Stimulated activated CD4-positive, alpha-beta T cell treated with anti-CD3 and anti-CD28 coated beads, Interleukin-1b, Interleukin-23, amount 100 ng/mL, for 4 hours (primary cell): ENCODE measurements at places on chromosomes 11 and 22.

- DNase-seq: no peak
Observed at GRCh38 chr11:2440646-2441045, 3.7 kb downstream of the TRPM5 start.

GRCh38 chr11:66950112-66950535 lies 8.1 kb downstream of the PC start:
- DNase-seq: no peak

GRCh38 chr11:1878137-1879031 lies 13.3 kb downstream of the PRR33 start:
- no peak for DNase-seq

- DNase-seq: no peak
Observed at GRCh38 chr11:37072538-37073055, 474.6 kb upstream of the RAG2 start.

DNA sequence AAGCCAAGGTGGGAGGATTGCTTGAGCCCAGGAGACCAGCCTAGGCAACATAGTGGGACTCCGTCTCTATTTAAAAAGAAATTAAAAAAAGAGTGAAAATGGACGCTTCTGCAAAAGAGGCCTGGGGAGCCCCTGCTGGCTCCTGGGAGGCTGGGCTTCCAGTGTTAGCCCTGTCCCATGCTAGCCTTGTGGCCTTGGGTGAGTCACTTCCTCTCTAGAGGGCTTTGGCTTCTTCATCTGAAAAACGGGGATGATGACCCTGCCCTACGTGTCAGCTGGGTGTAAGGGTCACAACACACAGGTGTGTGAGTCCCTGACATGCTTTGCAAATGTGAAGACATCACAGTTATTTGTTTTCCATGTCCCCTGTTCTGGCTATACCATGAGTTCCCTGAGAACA lies 32.8 kb downstream of the FAM227A start:
- no peak for DNase-seq

- DNase-seq: no peak
Observed at GRCh38 chr22:46646531-46647215, 26.5 kb downstream of the GRAMD4 start.

- DNase-seq: no peak
Observed at GRCh38 chr11:110184456-110184855, 91.3 kb downstream of the ZC3H12C start.

DNA sequence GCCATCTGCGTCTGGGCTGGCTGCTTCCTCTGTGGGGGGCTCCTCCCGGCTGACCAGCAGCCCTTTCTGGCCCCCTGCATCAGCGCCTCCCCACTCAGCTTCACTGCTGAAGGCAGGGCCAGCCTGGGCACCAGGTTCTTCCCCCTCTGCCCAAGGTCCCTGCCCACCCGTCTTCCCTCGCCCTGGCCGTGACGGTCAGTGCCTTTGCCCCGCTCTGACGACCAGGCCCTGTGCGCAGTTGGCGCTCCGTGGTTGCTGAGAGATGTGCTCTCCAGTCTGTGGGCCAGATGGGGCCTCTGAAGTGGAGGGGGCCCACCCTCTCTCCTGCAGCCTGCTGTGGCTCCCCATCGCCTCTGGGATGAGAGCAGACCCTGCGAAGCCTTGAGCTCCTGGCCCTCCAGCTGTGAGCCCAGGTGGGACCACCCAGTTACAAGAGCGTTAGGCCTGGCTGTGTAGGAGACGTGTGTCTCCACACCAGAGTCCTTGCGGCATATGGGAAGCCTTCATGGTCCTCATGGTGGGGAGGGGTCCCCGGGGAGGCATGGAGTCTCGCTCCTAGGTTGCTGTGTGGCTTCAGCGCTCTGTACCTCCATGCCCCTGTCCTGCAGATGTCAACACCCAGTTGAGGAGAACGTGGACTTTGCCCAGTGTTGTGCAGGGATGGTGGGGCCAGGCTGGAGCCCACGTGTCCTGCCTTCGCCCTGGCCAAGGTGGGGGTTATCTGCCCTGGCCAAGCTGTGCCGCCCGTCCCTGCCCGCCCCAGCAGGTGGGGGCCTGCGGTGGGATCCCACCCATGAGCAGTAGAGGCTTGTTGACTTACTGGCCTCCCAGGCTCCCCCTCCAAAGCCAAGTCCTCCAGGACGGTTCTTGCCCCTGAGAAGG lies 14.2 kb downstream of the LRP5 start:
- DNase-seq: no peak

DNA sequence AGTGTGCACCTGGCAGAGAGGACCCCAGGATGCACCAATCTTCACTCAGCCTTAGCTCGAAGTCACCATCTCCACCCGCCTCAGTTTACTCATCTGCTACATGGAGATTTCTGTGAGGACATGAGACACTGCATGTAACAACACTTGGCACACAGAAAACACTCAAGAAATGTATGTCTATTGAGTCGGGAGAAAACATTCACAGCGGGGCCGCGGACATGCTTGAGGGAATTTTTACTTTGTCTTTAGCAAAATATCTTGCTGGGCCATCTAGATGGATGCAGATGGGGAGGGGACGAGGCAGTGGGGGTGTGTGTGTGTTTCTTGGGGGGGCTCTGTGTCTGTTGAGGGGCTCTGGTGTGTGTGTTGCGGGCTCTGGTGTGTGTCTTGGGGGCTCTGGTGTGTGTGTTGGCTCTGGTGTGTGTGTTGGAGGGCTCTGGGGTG lies 28.4 kb upstream of the RFPL3 start:
- no peak for DNase-seq

DNA sequence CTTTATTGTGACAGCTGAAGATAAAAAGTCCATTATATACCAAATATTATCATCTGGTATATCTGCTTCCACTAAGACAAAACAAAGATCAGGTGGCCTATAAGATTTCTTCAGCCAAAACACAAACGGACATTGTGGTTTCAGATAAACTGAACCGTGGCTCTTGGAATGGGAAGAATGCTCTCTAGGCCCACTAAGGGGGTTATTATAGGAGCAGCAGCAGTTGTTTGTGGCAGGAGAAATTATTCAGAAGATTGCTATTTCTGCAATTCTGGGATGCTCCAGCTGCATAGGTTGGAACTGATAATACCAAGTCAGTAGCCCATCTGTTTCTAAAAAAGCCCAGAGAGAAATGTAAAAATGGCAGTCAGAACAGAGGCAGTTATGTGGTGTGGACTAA lies 145.3 kb downstream of the NCAM1 start:
- no peak for DNase-seq

GRCh38 chr11:130118636-130119387 lies 40.8 kb upstream of the ST14 start:
- DNase-seq: no peak

- no peak for DNase-seq
Observed at GRCh38 chr11:18010121-18010670, 2.7 kb downstream of the SERGEF start.

DNA sequence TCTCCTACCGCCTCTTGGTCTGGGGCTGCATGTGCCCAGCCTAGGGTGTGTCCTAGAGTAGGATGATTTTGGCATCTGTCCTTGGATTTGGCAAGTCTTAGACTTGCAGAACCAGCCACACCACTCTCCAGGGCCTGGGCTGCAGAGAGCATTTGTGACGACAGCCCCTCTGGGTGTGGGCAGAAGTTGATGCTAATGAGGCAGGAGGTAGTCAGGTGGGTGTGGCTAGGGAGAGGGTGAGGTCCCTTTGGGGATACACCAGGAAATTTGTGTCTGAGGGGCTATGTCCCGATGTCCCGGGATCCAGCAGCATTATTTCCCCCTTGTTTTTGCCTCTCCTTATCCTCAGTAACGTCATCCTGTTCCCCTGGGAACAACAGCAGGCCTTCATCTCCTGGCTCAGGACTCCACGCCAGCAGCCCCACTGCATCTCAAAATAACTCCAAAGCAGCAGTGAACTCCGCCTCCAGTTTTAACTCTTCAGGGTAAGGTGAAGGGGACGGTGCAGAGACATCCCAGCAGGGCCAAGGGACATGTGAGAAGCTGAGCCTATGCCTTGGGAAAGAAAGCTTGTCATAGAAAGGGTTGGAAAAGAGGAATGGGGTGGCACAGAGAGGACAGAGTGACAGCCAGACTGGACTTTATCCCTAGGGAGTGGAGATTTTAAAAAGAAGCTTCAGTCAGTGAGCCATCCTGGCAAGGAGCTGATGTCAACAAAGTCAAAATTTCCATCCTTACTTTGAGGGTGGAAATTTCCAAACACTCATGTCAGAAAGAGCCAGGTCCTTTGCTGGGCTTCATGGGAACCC lies 8.0 kb upstream of the TLCD5 start:
- DNase-seq: no peak

- DNase-seq: no peak
Observed at GRCh38 chr11:8841899-8842298, 69.1 kb upstream of the AKIP1 start.

- DNase-seq: no peak
Observed at GRCh38 chr11:107733518-107733917, 21.7 kb upstream of the SLN start.

DNA sequence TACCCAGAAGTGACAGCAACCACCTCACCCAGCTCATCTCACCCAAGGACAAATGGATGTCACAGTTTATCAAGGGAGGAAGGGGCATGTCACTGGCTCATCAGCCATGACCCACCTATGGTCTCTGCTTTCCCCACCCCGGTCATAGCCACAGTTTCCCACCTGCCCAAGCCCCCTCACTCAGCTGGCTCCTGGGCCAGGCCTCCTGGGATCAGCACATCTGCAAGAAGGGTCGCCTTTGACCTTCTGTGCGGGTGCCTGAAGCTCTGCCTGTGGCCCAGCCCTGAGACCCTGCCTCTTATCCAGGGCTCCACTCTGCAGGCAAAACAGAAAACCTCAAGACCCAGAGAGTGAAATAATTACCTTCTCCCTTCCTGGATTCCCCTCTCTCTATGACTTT lies 236.4 kb downstream of the BUD13 start:
- DNase-seq: no peak

GRCh38 chr22:34210301-34210700 lies 290.0 kb upstream of the LARGE1 start:
- DNase-seq: no peak

- DNase-seq: no peak
Observed at GRCh38 chr22:50285568-50286229, 15.5 kb upstream of the MAPK11 start.

DNA sequence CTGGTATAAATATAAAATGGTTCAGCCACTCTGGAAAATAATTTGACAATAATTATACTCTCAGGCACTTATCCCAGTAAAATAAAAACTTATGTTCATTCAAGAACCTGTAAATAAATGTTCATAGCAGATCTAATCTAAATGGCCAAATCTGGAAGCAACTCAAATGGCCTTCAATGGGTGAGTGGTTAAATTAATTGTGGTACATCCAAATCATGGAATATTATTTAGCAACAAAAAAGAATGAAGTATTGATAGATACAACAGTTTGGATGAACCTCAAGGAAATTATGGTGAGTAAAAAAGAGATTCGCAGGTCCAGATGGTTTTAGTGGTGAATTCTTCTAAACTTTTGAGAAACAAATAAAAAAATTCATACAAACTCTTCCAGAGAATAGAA lies 287.0 kb upstream of the ZC3H12C start:
- DNase-seq: no peak

- no peak for DNase-seq
Observed at GRCh38 chr22:30104501-30105156, 24.4 kb downstream of the HORMAD2 start.

- no peak for DNase-seq
Observed at GRCh38 chr11:32527261-32528175, 56.1 kb upstream of the EIF3M start.

GRCh38 chr22:31259798-31260473 lies 32.4 kb downstream of the PIK3IP1 start:
- no peak for DNase-seq

DNA sequence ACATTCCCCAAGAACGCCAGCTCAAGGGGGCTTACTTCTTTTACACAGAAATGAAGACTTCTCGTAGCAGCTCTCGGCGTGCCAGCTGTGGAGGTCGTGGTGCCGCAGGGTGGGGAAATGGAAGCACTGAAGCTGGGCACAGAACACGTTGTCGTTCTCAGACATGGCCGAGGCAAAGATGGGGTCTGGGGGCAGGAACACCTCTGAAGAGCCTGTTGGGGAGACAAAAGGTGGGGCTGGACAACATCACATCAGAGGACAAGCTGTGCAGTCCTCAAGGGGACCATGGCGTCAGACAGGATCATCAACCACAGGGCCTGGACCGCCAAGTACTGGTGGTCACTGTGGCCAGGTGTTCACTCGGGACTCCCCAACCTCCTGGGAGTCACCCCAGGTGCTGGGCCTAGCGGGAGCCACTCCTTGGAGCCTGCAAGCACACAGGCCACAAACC lies 65.2 kb downstream of the DGCR2 start:
- DNase-seq: no peak

- DNase-seq: no peak
Observed at GRCh38 chr22:39259666-39260065, 14.9 kb upstream of the PDGFB start.

- no peak for DNase-seq
Observed at GRCh38 chr11:6578134-6578533, 25.3 kb downstream of the RRP8 start.

GRCh38 chr22:29375398-29376076 lies 12.8 kb downstream of the AP1B1 start:
- no peak for DNase-seq

DNA sequence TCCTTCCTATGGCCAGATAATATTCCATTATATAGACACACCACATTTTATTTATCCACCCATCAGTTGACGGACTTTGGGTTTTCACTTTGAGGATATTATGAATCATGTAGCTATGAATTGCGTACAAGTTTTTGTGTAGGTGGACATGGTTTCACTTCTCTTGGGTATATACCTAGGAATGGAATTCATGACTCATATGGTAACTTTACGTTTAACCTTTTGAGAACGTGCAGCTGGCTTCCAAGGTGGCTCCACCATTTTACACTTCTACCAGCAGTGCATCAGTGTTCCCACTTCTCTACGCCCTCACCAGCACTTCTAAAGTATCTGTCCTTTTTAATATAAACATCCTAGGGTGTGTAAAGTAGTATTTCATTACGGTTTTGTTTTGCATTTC lies 112.0 kb downstream of the PLEKHA7 start:
- no peak for DNase-seq

GRCh38 chr11:111574373-111575225 lies 27.6 kb upstream of the SIK2 start:
- no peak for DNase-seq

- no peak for DNase-seq
Observed at GRCh38 chr11:129620237-129621104, 195.2 kb upstream of the TMEM45B start.

DNA sequence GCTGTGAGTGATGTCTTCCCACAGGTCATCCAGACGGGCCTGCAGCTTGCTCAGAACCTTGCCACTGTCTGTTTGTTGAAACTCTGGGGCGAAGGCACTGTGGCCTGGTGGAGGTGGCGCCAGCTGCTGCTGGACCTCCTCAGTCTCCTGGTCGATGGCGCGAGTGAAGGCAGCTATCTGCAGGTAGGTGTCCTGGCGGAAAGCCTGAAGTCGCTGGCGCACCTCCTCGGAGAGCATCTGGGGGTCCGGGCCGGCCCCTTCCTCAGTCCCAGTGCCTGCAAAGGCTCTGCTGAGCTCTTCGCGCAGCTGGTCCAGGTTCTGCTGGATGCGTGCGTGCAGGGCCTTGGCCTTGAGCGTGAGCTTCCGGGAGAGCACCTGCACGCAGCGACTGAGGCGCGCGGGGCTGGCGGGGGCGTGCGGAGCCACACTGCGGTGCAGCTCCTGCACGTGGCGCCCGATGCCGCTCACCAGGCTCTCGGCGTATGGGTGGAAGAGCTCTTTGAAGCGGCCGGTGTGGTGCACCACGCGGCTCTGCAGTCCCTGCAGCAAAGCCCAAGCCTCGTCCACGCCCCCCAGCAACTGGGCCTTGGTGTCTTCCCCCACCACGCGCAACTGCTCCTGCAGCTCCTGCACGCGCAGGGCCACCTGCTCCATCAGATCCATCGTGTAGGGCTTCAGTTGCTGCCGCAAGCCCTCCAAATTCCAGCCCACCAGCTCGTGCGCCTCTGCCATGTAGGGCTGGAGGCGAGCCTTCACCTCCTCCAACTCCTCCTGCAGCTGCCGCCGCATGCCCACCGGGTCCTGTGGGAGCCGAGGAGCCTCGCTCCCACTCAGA lies 1.3 kb downstream of the APOA5 start:
- no peak for DNase-seq
